ENCODE measurements at places on chromosomes 16 and 17. TPM values are rescaled to one million over a fixed set of nuclear protein-coding genes. Genes with fewer than 3 reads are reported as not detected.

The HBA2 gene
- 248 TPM for total RNA-seq

- DNase-seq = peak; percentile 34
Measured at GRCh38 chr16:72122916-72123315, 29.3 kb downstream of the DHX38 start.

DNA sequence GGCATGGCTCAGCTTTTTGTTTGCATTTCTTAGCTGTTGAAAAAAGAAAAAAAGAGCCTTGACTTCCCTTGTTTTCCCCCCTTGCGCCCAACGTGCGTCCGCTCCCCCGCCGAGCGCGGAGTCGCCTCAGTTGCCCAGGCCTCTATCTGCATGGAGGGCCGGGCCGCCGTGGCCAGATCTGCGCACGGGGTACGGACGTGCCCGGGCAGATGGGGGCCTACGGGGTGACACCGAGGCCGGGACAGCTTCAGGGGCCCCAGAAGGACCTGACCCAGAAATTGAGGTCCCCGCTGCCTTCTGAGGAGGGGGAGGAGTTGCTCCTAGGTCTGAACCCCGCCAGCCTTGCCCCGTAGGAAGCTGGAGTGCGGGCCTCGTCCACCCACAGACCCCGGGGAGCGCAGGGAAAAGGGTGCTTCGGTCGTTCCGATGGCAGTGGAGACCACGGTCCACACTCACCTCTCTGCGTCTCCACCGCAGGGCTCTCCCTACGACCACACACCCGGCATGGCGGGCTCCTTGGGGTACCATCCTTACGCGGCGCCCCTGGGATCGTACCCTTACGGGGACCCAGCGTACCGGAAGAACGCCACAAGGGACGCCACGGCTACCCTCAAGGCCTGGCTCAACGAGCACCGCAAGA, 1.5 kb downstream of the IRX5 start:
- DNase-seq = peak; percentile 67

DNA sequence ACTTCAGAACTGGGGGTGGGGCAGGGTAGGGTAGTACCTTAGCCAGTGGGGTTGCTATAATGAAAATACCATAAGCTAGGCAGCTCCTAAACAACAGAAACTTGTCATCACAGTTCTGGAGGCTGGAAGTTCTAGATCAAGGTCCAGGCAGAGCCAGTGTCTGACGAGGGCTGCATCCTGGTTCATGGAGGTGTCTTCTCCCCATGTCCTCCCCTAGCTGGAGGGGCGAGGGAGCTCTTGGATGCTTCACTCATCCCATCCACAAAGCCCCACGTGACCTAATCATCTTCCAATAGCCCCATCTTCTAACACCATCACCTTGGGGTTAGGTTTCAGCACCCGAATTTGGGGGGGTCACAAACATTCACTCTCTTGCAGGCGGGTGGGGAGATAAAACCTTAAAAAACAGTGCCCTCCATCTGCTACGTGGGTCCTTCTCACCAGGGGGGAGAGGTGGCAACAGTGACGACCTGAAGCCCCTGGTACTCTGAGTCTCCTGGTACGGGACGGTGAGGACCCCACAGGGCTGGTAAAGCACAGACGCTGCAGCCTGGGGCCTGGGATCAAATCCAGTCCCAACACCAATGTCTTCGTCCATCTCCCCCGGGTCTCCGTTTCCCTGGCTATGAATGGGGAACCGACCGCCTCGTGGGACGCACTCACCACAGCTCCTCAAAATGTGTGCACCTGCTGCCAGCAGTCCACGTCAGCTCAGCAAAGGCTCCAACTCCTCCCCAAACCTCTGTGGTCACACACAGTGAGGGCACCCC, 22.8 kb downstream of the RAB40B start:
- DNase-seq = no peak

The TP53TG3B gene
- total RNA-seq = not detected

The CDH15 gene
- 0.43 TPM for total RNA-seq

All from upper lobe of right lung (tissue), 1 donor.